ENCODE measurements at places on chromosomes 7 and 10. TPM values are rescaled to one million over a fixed set of nuclear protein-coding genes. Genes with fewer than 3 reads are reported as not detected.

- no peak overlapping the region for H3K4me3 ChIP-seq
- no peak overlapping the region for H3K27ac ChIP-seq
- no peak for DNase-seq
- H3K36me3 ChIP-seq = no peaks in the 10 kb centered on the region
Observed at GRCh38 chr10:68861253-68861652, 33.9 kb downstream of the STOX1 start.

DNA sequence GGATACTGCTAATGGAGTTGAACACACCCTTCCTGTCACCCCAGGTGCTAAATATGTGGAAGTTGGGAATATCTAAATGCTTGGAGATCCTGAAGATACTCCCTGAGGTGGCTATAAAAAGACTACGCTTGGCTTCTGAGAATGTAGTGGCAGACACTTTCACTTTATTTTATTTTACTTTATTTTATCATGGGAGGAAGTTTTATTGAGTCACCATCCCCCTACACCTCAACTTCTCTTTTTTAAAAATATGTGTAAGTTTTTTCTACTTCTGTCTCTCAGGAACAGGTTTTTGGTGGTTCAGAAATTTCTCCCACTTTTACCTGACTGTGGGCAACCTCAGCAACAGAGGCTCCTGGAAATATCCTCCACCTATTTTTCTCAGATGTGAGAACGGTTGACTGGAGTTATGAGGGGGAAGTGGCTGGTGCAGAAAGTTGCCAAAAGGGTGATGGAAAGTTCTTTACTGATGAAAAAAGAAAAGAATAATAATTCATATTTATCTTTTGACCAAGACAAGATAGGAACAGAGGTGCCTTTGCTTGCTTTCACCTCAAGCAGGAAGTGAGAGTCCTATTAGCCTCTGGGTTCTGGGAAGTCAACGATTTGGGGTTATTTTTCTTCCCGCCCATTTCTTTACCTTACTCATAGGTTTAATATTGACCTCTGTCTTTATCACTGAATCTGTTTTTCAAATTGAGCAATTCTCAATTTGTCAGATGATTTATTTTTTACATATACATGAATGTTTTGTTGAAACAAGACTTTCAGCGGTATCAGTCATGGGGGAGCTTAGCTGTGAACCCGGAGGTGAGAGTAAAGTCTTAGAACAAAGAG, 103.6 kb downstream of the AHR start:
- DNase-seq = no peak
- H3K27ac ChIP-seq = no peak overlapping the region
- no peaks in the 10 kb centered on the region for H3K36me3 ChIP-seq

GRCh38 chr7:69911337-69911736, 313.1 kb downstream of the AUTS2 start:
- no peak for DNase-seq
- H3K36me3 ChIP-seq = no peaks in the 10 kb centered on the region
- no peak overlapping the region for H3K27ac ChIP-seq
- no peaks in the 10 kb centered on the region for H3K27me3 ChIP-seq

- H3K4me3 ChIP-seq = no peak overlapping the region
- peaks cover 6% of the 10 kb centered on the region for H3K4me1 ChIP-seq
- no peak overlapping the region for H3K27ac ChIP-seq
- DNase-seq = no peak
- no peaks in the 10 kb centered on the region for H3K36me3 ChIP-seq
Observed at GRCh38 chr7:148916186-148916585, 32.1 kb upstream of the EZH2 start.

DNA sequence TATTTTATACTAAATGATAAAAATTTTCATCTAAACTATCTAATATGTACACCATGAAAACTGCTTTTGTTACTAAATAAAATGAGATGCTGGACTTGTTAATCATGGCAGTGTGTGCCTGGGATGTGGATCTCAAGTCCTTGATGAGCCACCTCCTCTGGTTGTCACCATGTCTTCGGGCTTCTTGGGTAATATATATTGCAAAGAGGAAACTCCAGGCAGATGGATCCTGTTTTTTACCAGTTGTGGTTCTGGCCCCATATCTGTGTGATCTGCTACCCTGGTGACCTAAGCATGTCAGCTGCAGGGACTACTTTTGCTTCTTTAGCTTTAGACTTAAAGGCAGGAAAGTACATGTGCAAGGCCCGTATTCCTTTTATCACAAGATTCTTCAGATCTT, 46.2 kb downstream of the TMEM60 start:
- no peak overlapping the region for H3K4me3 ChIP-seq
- no peak for DNase-seq
- no peaks in the 10 kb centered on the region for H3K4me1 ChIP-seq
- no peaks in the 10 kb centered on the region for H3K36me3 ChIP-seq

DNA sequence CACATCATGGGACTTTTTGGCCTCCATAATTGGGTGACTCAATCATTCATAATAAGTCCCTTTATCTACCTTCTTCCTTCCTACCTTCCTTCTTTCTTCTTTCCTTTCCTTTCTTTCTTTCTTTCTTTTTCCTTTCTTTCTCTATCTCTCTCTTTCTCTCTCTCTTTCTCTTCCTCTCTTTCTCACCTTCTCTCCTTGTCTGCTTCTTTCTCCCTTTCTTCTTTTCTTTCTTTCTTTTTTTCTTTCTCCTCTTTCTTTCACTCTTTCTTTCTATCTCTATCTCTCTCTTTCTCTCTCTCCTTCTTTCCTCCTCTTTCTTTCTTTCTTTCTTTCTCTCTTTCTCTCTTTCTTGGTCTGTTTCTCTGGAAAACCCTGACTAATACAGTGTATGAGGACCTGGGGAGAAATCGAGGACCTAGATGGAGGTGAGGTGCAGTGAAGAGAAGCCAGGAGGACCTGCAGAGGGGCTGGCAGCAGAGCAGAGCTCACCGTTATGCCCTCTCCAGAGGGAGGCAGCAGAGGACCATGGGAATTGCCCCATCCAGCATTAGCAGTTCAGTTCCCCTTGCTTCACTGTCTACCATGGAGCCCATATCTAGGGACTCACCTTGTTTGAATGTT, 52.7 kb upstream of the BTRC start:
- peaks cover 4% of the 10 kb centered on the region for H3K4me1 ChIP-seq
- H3K36me3 ChIP-seq = no peaks in the 10 kb centered on the region
- H3K4me3 ChIP-seq = no peak overlapping the region
- peak; percentile 49 for DNase-seq
- no peak overlapping the region for H3K27ac ChIP-seq

- no peak overlapping the region for H3K27ac ChIP-seq
- H3K27me3 ChIP-seq = no peaks in the 10 kb centered on the region
- no peak for DNase-seq
Observed at GRCh38 chr10:105742184-105742583, 1101.1 kb downstream of the SORCS3 start.

DNA sequence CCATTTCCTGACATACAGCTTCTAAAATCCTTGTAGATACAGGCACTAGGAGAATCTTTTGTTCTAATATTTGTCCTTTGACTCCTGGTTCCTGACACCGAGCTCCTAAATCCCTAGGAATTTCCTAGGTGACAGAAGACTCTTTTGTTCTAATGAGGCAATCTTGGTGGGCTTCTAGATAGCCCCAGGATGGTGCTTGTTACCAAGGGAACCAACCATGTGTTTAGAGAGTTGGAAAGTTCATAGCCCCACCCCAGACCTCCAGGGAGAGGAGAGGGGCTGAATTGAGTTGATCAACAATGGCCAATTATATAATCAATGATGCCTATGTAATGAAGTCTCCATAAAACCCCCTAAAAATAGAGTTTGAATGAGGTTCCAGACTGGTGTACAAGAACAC, 145.1 kb downstream of the JMJD1C start:
- no peaks in the 10 kb centered on the region for H3K4me1 ChIP-seq
- no peak for DNase-seq
- no peaks in the 10 kb centered on the region for H3K27me3 ChIP-seq
- H3K4me3 ChIP-seq = no peak overlapping the region
- no peak overlapping the region for H3K27ac ChIP-seq
- H3K36me3 ChIP-seq = no peaks in the 10 kb centered on the region

- no peak for DNase-seq
- H3K36me3 ChIP-seq = no peaks in the 10 kb centered on the region
- no peak overlapping the region for H3K4me3 ChIP-seq
- H3K27ac ChIP-seq = no peak overlapping the region
- H3K27me3 ChIP-seq = no peaks in the 10 kb centered on the region
Observed at GRCh38 chr7:129311429-129311828, 86.6 kb downstream of the AHCYL2 start.

GRCh38 chr10:22217842-22218241, at the start of gene EBLN1:
TSS of gene EBLN1 (minus strand) at chr10:22218015. CDS start at chr10:22209983, 8,032 bp downstream.
- H3K4me3 ChIP-seq = no peak within 1 kb of the TSS
- no peaks in the 10 kb centered on the region for H3K27me3 ChIP-seq
- DNase-seq = no peak
- H3K36me3 ChIP-seq = no peaks in the 10 kb centered on the region
- H3K27ac ChIP-seq = no peak within 1 kb of the TSS
- no peaks in the 10 kb centered on the region for H3K4me1 ChIP-seq

GRCh38 chr7:107150375-107151073, 18.3 kb upstream of the HBP1 start:
- no peak overlapping the region for H3K4me3 ChIP-seq
- H3K27ac ChIP-seq = no peak overlapping the region
- H3K36me3 ChIP-seq = no peaks in the 10 kb centered on the region
- peak; percentile 91 for DNase-seq
- no peaks in the 10 kb centered on the region for H3K4me1 ChIP-seq
- no peaks in the 10 kb centered on the region for H3K27me3 ChIP-seq

DNA sequence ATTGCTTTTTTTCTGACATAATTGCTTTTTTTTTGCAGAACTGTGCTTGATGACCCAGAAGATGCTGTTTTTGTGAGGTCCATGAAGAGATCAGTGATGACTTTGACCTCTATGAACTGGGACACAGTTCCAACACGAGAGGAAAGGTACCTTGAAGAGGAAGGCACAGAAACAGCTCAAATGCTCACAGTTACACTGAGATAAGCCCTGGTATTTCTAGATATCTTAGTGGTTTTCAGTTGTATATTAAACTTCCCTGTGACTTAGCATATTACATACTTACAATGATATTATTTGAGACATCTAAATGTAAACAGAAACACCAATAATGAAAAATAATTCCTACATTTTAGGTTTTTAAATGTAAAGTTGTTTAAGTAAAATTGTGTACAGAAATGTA, 54.7 kb downstream of the LRRC72 start:
- no peak for DNase-seq
- H3K27ac ChIP-seq = no peak overlapping the region
- no peak overlapping the region for H3K4me3 ChIP-seq
- no peaks in the 10 kb centered on the region for H3K36me3 ChIP-seq
- H3K4me1 ChIP-seq = no peaks in the 10 kb centered on the region

- no peak overlapping the region for H3K27ac ChIP-seq
- H3K4me1 ChIP-seq = no peaks in the 10 kb centered on the region
- no peaks in the 10 kb centered on the region for H3K27me3 ChIP-seq
- no peak for DNase-seq
- H3K36me3 ChIP-seq = no peaks in the 10 kb centered on the region
Observed at GRCh38 chr7:90938371-90938770, 325.9 kb upstream of the FZD1 start.

GRCh38 chr10:17734432-17735080, 17.4 kb upstream of the TMEM236 start:
- peaks cover 4% of the 10 kb centered on the region for H3K4me1 ChIP-seq
- H3K4me3 ChIP-seq = no peak overlapping the region
- peak overlapping the region; percentile 11 for H3K27ac ChIP-seq
- no peaks in the 10 kb centered on the region for H3K27me3 ChIP-seq
- H3K36me3 ChIP-seq = no peaks in the 10 kb centered on the region
- DNase-seq = no peak

- peak; percentile 26 for DNase-seq
- no peak overlapping the region for H3K4me3 ChIP-seq
- no peak overlapping the region for H3K27ac ChIP-seq
- peaks cover 22% of the 10 kb centered on the region for H3K4me1 ChIP-seq
- no peaks in the 10 kb centered on the region for H3K36me3 ChIP-seq
Observed at GRCh38 chr10:121525251-121526134, 72.8 kb downstream of the FGFR2 start.

- H3K27ac ChIP-seq = no peak overlapping the region
- no peaks in the 10 kb centered on the region for H3K27me3 ChIP-seq
- DNase-seq = peak; percentile 83
- H3K4me3 ChIP-seq = no peak overlapping the region
- no peaks in the 10 kb centered on the region for H3K36me3 ChIP-seq
Observed at GRCh38 chr7:74612015-74612829, 45.3 kb upstream of the GTF2I start.

- H3K27me3 ChIP-seq = no peaks in the 10 kb centered on the region
- H3K4me3 ChIP-seq = no peak overlapping the region
- no peak overlapping the region for H3K27ac ChIP-seq
- H3K36me3 ChIP-seq = no peaks in the 10 kb centered on the region
- H3K4me1 ChIP-seq = no peaks in the 10 kb centered on the region
- DNase-seq = peak; percentile 79
Observed at GRCh38 chr7:137169282-137169698, 174.2 kb downstream of the PTN start.

GRCh38 chr7:5334671-5335070, 51.9 kb downstream of the SLC29A4 start:
- H3K4me3 ChIP-seq = no peak overlapping the region
- H3K36me3 ChIP-seq = no peaks in the 10 kb centered on the region
- DNase-seq = no peak
- H3K27me3 ChIP-seq = no peaks in the 10 kb centered on the region
- H3K4me1 ChIP-seq = no peaks in the 10 kb centered on the region

DNA sequence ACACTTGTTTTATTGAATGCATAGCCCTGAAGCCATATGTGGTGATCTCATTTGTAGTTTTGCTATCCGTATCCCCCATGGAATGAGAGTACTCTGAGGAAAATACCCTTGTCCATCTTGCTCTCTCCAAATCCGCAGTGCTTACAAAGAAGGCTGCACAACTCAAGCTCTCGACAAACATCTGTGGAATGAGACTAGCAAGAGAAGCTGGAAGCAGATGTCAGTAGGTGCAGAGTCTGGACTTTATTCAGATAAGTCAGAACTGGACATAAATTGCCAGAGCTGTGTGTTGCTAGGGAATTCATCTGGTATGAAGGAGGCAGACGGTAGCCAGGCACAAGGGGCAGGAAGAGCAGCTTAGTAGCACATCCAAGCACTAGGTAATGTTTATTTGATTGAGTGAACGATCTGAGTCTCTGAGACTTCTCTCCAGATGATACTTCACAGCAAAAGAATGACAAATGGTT, 1046.2 kb downstream of the XPNPEP1 start:
- no peak overlapping the region for H3K27ac ChIP-seq
- no peaks in the 10 kb centered on the region for H3K36me3 ChIP-seq
- no peak for DNase-seq
- H3K27me3 ChIP-seq = no peaks in the 10 kb centered on the region
- no peaks in the 10 kb centered on the region for H3K4me1 ChIP-seq
- H3K4me3 ChIP-seq = no peak overlapping the region

GRCh38 chr10:18109341-18109870, 30.8 kb upstream of the CACNB2 start:
- no peaks in the 10 kb centered on the region for H3K4me1 ChIP-seq
- H3K27ac ChIP-seq = no peak overlapping the region
- no peaks in the 10 kb centered on the region for H3K27me3 ChIP-seq
- no peak for DNase-seq
- no peak overlapping the region for H3K4me3 ChIP-seq

- no peaks in the 10 kb centered on the region for H3K27me3 ChIP-seq
- H3K4me1 ChIP-seq = peaks cover 12% of the 10 kb centered on the region
- no peak overlapping the region for H3K27ac ChIP-seq
- H3K4me3 ChIP-seq = no peak overlapping the region
- H3K36me3 ChIP-seq = no peaks in the 10 kb centered on the region
- DNase-seq = no peak
Observed at GRCh38 chr10:28305553-28305952, 2.7 kb upstream of the MPP7 start.

Gene AVPI1
- total RNA-seq = 28.3 TPM

Gene GALNT17
- total RNA-seq = 39.1 TPM

Gene RGR
- total RNA-seq = 3.7 TPM

Gene SLC18A3
- total RNA-seq = not detected

Gene UNC5B
- 44.4 TPM for total RNA-seq

Gene HSPA12A
- total RNA-seq = 28.4 TPM

Gene MRLN
- total RNA-seq = not detected

Gene IL6
- total RNA-seq = not detected

Gene AGBL3
- 10.0 TPM for total RNA-seq

Gene CUZD1
- 2.0 TPM for total RNA-seq

Gene JCAD
- 109 TPM for total RNA-seq

Gene LRIT1
- total RNA-seq = 6.6 TPM

All from testis (tissue), 5 donors.